GM18507 (cell line): ENCODE measurements at places on chromosomes 11 and 22.

GRCh38 chr11:100574894-100575769 lies 112.0 kb upstream of the ARHGAP42 start:
- DNase-seq, result no peak

DNA sequence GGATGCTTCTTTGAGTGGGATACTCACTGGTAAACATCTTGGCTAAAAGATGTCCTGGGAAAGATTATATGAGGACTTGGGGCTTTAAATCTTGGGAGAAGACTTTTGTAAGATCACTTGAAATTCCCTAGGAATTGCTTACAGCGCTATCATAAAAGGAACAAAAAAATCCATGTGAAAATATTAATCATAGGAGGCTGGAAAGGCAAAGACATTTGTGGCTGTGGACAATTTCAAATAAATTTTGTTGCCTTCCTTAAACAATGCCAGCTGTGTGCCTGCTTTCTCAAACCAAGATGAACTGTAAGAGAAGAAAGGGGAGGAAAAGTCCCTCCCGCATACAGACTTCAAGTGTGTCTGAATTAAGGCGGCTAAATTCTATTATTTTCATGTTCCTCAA lies 75.6 kb downstream of the SNX19 start:
- DNase-seq, result no peak

- no peak for DNase-seq
Observed at GRCh38 chr11:45396394-45396793, 110.3 kb upstream of the SYT13 start.

DNA sequence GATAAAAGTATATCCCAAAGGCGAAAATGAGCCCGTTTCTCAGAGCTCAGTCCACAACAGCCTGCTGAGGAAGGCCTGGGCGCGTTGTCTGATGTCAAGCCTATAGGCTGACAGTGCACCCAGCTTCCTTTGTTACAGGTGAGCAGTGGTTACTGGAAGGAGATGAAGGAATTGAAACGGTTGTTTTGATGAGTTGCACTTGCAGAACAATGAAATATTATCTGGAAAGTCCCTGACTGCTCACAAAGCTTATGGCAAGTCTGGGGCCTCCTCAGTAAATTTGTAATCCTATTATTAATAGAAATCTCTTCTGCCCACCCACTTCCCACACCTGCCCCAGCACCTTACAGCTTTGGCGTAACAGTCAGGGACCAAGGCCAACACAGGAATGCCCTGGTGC lies 77.8 kb downstream of the C11orf91 start:
- DNase-seq, result no peak

- DNase-seq, result no peak
Observed at GRCh38 chr11:78251083-78251775, 62.5 kb downstream of the USP35 start.

DNA sequence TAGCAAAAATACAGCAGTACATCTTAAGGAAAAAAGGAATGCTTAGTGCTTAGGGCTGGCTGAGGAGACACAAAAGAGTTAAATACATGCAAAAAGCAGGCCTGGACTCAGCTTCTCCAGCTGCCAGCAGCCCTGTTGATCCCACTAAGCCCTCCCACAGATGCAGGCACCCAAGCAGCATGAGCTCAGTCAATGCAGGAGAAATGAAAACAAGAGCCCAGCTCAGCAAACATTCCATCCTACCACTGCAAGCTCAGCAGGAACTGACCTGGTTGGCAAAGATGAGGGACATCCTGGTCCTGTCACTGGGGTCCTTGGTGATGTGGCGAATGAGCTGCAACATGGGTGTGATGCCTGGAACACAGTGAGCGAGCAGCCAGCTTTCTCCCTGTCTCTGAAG lies 5.8 kb downstream of the CYB5R2 start:
- no peak for DNase-seq

GRCh38 chr22:23816156-23816976 lies 22.4 kb downstream of the DERL3 start:
- DNase-seq, result no peak
